ENCODE measurements at places on chromosomes 4 and X. TPM values are rescaled to one million over a fixed set of nuclear protein-coding genes. Genes with fewer than 3 reads are reported as not detected.

DNA sequence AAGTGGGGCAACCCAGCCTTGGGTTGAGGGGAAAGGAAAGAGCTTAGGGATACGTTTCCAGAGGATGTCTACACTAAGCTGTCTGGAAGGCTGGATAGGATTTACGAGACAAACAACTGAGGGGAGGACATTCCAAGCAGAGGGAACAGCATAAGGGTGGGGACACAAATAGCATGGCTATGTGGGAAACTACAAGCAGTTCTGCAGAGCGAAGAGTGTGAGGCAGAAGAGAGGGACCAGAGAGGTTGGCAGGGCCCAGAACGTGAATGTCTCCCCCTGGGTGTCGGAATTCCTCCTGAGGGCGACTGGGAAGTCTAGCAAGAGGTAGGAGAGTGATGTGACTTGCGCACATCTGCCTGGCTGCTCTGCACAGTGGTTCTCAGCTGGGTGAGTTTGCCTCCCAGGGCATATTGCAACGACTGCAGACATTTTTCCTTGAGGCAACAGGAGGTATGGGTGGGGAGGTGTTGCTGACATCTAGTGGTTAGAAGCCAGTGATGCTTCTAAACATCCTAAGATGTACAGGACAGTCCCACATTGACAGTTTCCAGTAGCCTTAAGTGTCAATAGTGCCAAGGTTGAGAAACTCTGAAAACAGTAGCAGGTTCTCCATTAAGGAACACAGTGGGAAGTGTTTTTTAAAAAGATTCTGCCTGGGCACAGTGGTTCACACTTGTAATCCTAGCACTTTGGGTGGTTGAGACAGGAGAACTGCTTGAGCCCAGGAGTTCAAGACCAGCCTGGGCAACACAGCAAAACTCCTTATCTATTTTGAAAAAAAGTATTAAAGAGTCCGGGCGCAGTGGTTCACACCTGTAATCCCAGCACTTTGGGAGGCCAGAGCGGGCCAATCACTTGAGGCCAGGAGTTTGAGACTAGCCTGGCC is 9.2 kb downstream of the NDUFA1 start:
- DNase-seq = peak; percentile 42

DNA sequence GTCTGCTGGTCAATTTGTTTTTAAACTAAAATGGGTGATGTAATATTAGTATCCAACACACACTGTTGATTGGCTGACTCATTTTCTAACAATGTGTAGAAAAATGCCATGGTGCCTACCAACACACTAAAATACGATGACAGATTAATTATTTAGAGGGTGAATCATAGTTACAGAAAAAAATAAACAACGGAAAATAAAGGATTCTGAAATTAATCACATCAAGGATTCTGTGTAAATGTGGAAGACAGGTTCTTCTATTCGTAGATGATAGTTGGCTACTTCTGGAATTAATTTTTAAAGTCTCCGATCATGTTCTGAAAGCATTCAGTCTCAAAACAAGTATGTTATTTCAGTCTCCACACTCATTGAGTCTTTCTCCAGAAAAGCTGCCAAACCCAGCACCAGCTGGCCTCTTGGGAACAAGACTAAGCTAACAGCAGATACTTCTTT is 8.2 kb upstream of the IQCM start:
- DNase-seq = no peak

DNA sequence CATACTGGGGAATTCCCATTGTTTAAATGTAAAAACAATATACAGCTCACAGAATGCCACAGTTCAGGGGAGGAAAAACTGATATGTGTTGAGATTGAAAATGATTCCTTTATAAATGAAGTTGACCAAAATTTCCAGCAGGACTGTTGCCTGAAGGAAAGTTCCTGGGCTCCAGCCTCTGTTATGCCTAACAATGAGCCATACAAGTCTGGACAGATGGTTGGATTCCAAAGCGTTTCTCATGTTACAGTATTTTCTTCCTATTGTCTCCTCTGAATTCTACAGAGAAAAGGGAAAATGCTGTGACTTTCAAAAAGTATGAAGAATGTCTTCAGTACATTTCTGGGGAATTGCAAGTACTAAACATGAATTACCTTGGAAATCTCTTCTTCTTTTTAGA is 73.3 kb downstream of the ALPK1 start:
- no peak for DNase-seq

- DNase-seq = no peak
Observed at GRCh38 chrX:132837967-132838366, 120.5 kb downstream of the HS6ST2 start.

GRCh38 chr4:180059216-180059881 is 2183.9 kb upstream of the TENM3 start:
- no peak for DNase-seq

DNA sequence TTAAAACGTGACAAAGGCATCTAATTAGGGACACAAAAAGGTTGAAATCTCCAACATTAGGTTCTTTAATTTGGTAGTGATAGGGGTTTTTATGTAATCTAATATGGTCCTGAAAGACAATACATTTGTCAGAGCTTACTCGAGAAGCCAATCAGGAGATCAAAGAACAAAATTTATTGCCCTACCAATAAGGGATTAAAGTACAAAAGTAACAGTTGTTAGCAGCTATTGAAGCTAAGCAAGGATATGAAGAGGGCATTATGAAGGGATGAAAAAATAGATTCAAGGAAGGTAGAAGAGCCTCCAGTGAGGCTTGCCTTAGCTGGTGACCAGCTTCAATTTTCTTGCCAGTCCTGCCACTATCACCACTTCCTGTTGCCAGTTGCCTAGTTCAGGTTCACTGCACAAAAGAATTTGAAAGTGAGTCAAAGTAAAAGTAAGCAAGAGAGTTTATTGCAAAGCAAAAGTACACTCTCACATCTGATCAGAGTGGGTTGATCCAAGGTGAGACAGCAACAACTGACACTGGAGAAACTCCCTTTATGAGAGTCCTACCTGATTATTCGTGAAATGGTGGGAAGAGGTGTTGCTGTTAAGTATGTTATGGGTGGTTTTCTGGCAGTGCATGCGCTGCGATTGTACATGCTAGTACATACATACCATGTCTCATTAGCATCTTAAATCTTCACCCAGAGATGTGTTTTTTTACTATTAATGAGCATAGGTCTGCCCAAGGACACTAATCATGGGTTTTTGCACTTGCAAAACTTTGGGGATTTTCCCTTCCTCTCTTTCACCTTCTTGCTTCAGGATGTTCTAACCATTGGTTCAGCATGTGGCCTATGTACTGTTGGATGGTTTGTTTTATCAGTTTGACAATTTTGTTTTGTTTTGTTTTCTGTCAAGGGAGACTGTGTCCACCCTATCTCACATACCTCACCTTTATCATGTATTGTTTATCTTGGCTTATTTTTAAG is 263.2 kb upstream of the ITM2A start:
- DNase-seq = no peak

DNA sequence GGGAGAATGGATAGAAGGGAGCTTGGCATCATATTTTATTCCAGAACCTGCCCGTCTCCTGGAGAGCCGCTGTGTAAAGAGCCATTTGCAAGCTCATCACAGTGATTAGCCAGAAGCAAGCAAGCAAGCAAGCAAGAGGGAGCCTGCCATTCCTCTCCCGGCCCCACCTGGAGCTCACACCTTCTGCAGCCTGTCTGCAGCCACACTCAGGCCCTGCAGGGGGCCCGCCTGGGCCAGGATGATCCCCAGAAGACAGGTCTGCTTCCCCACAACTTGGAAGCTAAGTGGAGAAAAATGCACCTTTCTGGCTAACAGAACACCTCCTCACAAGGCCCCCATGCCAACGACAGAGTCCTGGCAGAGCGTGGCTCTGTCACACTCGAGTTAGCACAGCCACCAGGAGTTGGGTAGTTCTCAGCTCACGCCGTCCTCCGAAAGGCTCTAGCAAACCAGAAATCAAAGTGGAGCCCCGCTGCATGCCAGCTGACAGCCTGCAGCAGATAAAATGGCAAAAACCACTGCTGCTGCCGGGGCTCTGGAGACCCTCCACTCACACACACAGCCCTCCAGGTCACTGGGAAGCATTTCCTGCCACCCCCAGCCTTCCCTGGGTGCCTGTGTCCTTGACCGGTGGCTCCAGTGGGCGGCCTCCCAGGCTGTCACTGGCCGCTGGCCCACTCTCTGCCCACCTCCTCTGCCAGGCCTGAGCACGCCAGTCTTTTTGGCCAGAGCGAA is 54.9 kb downstream of the DCTD start:
- DNase-seq = no peak

DNA sequence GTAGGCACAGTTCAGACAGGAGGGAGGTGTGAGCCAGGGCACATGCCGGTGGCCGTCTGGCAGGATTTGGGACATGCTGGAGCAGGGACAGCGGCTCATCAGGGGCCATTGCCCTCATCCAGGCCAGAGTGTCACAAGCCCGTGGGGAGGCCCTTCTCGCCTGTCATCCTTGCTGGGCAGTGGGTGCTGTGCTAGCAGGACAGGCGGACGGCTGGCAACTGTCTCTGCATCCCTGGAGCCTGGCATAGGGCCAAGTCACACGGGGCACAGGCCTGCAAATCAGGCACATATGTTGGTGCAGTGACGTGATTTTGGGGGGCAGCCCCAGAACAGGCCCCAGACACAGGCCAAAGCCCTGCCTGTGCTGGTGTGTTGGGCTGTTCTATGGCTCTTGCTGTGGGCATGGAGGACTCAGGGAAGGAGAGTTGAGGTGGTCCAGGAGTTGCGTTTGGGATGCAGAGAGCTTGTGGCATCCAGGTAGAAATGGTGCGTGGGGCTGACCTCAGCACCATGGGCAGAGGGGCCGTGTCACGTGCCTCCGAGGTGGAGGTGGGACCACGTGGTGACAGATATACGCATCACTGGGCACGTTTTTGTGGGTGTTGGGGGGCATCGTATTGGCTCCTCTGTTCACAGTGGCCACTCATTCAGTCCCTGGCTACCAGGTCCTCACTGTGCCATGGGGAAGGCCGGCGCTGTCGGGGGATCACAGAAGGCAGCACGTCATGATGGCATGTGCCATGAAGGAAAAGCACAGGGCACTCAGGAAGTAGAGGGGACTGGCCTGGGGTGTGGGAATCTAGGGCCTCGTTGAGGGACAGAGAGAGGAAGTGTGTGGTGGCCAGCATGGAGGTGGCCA is 14.6 kb upstream of the MSANTD1 start:
- DNase-seq = no peak

DNA sequence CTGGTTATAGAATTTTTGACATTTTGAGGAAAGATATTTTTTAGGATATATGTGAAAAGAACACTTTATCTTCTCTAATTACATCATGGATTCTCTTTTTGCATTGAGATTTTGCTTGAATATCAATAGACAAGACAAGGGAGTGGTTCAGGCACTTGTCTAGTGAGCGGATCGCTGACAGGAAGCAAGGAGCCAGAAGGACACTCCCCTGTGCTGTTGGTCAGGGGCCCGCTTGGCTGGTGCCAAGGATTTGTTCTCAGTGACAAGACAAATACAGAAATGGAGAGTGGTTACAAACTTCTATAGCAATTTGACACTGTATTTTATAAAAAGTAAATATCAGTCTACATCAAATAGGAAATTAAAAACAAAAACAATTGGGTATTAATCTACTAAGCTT is 60.0 kb downstream of the SLC9B1 start:
- no peak for DNase-seq

DNA sequence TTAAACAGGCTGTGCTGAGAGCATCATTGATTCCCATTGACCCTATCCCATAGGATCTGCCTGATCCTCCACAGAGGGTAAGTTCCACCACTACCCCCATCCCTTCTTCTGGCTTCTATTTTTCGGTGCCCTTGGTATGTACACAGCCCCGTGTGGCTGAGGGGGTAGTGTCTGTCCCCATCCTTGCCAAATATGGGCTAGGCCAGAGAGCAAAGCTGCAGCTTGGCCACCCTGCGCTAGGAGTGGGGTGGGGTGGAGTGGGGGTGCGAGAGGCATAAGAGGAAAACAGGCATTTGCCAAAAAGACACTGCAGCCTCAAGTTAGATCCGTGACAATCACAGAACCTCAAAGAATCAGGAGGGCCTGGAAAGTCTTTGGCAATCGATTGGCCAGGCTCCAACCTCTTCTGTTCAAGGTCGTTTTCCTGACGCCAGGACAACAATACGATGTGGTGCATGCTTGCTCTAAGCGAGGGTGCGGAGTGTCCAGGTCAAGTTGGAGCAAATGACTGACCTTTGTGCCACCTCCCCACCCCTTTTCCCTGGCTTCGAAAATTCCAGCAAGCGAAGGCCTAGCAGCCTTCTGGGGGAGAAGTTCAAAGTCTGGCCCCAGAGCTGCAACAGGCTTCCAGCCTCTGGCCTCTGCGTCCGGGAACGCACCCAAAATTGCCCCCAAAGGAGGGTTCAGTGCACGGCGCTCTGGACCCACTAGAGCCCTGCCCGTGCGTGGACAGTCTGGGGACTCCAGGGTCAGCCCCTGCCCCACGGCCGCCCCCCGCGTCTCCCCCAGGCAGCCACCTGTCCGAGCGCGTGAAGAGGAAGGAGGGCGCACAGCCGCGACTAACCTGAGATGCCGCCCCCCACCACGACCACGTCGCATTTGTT is 598 bp downstream of the MAOB start:
- DNase-seq = no peak

DNA sequence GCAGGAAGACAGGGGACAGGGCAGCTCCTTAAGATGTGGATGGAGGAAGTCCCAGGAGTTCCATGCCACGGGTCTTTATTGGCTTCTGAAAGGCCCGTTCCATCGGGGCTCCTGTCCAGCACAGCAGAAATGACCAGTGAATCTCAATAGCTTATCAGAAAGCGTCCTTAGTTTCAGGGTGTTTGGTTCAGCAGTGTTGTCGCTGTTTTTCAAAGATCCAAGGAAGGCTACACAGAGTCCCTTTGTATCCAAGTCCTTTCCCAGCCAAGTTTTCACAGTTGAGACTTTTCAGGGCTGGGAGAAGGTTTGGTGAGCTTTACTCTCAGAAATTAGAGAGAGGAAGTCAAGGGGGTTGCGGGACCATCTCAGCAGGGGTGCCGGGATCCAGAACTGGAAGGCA is 5.0 kb upstream of the ZCCHC4 start:
- no peak for DNase-seq

GRCh38 chr4:42628740-42629139 is 28.2 kb downstream of the ATP8A1 start:
- DNase-seq = no peak

DNA sequence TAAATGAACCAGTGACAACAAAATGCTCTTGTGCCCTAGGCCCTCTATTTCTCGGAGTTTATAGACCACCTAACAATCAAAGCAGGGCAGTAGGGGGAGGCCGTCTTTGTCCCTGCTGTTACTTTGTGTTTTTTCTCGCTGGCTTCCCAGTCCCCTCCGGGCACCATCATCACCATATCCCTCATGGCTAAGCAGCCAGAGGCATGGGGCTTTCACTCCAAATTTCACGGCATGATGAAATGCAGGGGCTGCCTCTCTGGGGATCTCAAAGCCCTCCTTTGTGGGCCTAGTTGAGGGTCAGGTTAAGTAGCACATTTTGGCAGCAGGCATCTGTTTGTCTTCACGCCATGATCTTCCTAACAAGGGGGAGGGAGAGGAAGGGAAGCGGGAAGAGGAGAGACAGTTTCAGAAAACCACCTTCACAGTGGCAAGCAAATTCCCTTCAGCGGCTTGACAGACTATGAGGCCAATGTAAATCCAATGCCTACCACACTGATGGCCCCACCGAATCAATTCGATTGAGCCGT is 91.9 kb downstream of the ANOS1 start:
- no peak for DNase-seq

ARAP2 gene
- total RNA-seq = 26.0 TPM

LDB2 gene
- 104 TPM for total RNA-seq

RTL3 gene
- total RNA-seq = not detected

GPC4 gene
- 27.5 TPM for total RNA-seq

CXCL6 gene
- total RNA-seq = 2.8 TPM

UGT2B7 gene
- total RNA-seq = not detected

ADH1B gene
- total RNA-seq = 710 TPM

KDR gene
- total RNA-seq = 60.7 TPM

GABRE gene
- 60.7 TPM for total RNA-seq

TMEM184C gene
- 31.7 TPM for total RNA-seq

HPGD gene
- 2.9 TPM for total RNA-seq

TKTL2 gene
- total RNA-seq = 0.18 TPM

NOX1 gene
- total RNA-seq = not detected
